ENCODE measurements at places on chromosomes 4 and X.
A peak's percentile ranks its signal among the peaks of the same experiment; 100 is the strongest.

GRCh38 chr4:8269535-8270417 is at the start of gene HTRA3:
Gene HTRA3 (plus strand): TSS chr4:8269754. CDS start chr4:8269969, 215 bp downstream.
- no peak for DNase-seq

GRCh38 chrX:77444075-77444474 is 3.1 kb upstream of the FGF16 start:
- no peak for DNase-seq

DNA sequence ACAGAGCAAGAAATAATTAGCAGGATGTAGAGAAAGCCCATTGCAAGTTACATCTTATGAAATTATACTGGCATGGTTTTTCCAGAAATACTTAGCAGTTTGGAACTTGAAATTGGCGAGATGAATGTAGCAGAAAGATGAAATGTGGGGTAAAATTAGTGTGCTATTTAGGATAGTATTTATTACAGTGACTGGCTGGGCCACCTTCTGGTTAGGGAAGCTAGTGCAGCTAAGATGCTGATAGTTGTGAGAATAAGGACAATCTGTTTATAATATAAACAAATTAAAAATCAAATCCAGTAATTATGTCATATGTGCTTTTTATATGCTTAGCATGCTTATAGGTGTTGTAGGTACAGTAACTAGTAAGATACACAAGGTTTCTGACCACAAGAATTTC is 74.8 kb downstream of the IL15 start:
- DNase-seq = no peak

DNA sequence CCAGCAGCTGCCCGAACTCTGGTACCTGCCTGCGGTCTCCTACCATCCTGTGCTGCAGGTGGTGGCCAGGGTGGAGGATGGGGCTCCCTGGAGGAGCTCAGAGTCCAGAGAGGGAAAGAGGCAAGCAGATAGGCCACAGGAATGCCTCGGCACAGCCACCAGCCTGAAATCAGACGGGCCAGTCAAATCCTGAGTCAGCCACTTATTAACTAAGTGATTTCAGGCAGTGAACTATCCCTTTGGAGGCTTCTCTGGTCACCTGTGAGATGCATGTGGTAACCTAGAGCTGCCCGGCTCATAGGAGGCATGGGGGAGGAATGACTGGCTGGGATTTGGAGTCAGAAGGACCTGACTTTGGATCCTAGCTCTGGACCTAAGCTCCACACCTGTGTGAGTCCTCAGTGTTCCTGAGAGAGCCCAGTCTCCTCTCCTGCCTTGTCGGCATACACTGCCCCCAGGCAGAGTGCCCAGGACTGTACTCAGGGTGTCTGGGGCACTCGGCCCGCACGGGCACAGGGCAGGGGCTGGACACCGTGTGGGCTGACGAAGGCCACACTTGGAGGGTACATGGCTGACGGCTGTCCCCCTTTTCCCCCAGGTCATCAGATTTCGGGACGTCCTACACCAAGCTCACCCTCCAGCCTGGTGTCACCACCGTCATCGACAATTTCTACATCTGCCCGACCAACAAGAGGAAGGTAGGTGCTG is 96.4 kb upstream of the PSAPL1 start:
- DNase-seq = no peak

DNA sequence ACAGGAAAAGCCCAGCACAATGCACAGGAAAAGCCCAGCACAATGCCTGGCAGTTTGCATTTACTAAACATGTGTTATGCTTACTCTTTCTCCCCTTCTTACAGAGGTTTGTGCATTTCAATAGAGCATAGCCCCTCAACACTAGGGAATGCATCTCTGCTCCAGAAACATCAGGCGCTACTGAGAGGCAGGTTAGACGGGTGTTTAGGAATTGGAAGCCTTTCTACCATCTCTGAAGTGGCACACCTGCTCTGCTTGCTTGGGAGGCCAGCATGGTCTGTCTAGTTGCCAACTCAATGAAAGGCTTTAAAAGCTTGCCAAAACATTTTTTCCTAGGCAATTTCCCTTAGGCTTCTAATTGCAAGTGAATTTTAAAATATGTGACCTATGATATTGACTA is 55.7 kb downstream of the GRID2 start:
- DNase-seq = no peak

- DNase-seq = no peak
Measured at GRCh38 chr4:153643406-153644383, 40.4 kb upstream of the TLR2 start.

- no peak for DNase-seq
Measured at GRCh38 chr4:26822546-26822945, 38.1 kb upstream of the STIM2 start.

- DNase-seq = no peak
Measured at GRCh38 chrX:1941321-1941720, 326.5 kb downstream of the ASMT start.

DNA sequence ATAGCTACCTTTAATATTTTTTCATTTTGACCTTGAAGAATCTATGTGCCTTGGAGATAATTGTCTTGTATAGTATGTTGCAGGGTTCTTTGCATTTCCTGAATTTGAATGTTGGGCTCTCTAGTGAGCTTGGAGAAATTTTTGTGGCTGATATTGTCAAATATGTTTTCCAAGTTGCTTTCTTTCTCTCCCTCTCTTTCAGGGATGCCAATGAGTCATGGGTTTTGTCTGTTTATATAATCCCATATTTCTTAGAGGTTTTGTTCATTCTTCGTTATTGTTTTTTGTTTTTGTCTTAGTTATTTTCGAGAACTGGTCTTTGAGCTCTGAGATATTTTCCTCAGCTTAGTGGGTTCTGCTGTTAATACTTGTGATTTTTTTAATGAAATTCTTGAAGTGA is 20.7 kb downstream of the RAB40AL start:
- no peak for DNase-seq

DNA sequence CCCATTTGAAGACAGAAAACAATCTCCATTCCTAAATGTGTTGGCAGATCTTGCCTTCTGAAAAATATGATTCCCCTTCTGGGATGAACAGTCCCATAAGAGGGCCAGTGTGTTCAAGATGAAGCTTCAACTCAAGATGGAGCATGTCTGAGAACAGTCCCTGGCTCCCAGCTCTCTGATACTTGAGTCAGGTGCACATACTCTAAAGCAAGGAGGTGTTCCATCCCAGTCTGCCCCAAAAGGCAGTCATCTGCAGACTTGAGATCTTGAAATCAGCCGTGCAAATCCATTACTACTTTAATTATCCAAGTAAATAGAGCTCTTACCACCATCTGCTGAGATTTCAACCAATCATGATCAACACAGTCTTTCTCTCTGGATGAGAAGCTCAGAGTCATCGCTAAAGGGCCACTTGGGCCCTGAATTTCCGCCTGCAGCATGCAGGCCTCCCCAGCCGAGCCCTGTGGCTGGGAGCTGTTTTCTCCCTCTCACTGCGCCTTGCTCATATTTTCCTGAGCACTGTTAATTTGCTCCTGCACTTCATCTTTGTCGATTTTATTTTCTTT is 22.2 kb downstream of the CCDC149 start:
- DNase-seq = no peak

- no peak for DNase-seq
Measured at GRCh38 chr4:172042714-172043114, 229.5 kb downstream of the GALNTL6 start.

DNA sequence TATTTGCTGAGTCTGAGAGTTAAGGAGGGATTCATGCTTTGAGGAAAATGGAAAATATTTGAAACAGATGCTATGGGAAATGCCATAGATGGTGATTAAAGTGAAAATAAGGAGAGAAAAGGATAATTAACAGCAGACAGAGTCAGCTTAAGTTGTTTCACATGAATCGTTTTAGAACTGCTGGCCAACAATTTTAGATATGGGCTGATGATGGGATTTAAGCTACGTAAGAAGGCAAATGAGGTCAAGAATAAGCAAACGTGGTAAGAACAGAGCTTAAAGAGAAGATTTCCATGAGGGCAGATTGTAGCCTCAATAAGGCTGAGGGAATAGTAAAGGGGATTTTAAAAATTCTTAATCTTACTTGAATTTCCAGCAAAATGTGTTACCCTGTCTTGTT is 77.9 kb downstream of the MFAP3L start:
- DNase-seq = no peak

- no peak for DNase-seq
Measured at GRCh38 chr4:84433633-84434222, 65.4 kb downstream of the NKX6-1 start.

- no peak for DNase-seq
Measured at GRCh38 chrX:30489323-30489722, 88.2 kb downstream of the TASL start.

- no peak for DNase-seq
Measured at GRCh38 chr4:141038428-141038827, 94.8 kb downstream of the RNF150 start.

GRCh38 chrX:69077895-69078455 is 87.3 kb downstream of the PJA1 start:
- DNase-seq = no peak

DNA sequence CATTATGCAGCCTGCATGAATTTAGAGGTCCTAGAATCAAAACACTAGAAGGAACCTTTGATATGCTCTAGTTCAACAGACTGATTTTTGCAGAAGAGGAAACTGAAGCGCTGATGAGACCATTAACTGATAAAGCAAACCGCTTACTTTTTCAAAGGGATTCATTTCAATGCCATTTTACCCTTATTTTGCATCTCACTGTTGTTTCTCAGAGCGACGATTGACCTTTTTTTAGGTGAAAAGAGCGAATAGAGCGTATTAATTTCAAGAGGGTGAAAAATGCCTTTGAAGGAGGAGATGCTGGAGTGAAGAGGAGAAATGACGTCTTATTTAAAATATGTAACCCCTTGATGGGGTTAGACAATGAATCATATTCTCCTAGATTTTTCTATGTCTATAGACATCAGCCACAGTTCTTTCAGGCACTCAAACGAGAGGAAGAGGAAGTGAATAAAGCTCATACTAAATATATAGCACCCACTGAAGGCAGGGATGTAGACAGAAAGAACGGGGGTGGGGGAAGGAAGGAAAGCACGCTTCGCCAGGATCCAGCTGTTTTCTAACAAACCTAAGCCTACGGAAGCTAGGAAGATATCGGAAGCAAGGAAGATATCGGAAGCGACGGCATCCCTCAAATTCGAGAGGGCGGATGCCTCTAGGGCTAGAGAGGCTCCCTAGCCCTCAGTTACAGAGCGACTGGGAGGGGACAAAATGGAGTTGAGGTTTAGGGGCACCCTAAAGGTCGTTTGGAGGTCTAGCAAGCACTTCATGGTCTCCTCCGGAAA is 848 bp downstream of the ACSL4 start:
- peak; percentile 0 for DNase-seq

DNA sequence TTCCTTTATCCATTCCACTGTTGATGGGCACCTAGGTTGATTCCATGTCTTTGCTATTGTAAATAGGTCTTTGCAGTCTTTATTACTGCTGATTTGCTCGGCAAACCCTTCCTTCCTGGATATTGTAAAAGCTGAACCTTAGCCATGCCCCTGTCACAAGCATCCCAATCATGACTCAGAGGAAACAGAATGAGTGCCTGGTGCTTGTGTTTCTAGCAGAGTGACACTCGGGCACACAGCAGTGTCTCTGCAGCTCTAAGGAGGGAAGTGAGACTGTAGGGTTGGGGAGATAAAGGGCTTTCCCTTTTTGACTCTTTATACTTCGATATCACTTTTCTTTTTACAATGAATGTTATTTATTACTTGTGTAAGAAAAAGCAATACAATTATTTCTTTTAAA is 83.3 kb downstream of the AKAP4 start:
- no peak for DNase-seq

DNA sequence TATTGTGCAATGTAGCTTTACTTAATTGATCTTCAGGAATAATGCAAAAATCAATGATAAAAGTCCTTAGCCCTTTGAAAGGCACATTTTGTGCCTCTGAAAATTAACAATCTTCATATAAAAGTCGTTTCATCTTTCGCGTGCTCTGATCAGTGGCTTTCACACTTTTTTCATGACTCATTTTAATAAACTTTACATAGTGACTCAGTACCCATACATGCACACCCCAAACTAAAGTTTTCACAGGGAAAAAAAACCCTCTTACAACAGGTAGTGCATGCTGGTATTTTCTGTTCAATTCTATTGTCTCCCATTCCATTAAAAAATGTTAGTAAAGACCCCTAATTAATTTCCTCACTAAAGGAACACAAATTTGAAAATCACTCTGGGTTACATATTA is 21.5 kb downstream of the RWDD4 start:
- no peak for DNase-seq

DNA sequence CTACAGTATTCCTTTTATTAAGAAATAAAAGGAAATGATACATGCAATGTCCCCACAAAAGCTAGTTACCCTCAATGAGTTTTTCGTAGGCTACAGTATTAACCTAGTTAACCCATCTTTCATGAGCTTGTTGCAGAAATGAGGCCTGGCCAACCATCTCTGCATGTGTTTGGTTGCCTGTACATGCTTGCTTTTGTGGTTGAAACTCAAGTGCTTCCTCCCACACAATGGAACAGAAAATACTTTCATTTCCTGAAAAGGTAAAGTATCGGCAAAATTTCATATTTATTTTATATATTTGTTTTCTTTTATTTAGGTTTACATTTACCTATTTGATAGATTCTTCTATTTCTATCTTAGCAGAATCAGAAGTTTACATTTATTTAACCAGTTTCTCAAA is 214.6 kb upstream of the FAM241A start:
- DNase-seq = no peak

- DNase-seq = no peak
Measured at GRCh38 chr4:48683784-48684666, 96.1 kb downstream of the FRYL start.

GRCh38 chrX:2658585-2659292 is 32.4 kb upstream of the CD99 start:
- DNase-seq = no peak

DNA sequence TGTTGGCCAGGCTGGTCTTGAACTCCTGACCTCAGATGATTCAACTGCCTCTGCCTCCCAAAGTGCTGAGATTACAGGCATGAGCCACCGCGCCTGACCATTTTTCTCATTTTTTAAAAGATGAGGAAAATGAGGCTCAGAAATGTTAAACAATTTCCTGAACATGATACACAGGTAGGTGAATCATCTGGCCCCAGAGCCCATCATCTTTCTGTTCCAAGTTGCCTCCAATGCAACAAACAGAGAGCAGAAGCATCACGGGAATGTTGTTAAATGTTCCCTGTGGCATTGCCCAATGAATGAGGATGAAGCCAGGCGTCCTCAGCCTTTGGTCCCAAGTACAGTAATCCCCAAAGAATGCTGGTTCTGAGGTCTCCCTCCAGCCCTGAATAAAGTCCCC is 31.3 kb upstream of the ANXA5 start:
- no peak for DNase-seq

GRCh38 chr4:158996669-158997074 is 106.2 kb upstream of the RAPGEF2 start:
- DNase-seq = no peak

- no peak for DNase-seq
Measured at GRCh38 chrX:120001787-120002186, 58.2 kb upstream of the NKAP start.

- no peak for DNase-seq
Measured at GRCh38 chrX:41273638-41274037, 60.3 kb upstream of the DDX3X start.

GRCh38 chrX:153582896-153583295 is 16.0 kb downstream of the CCNQ start:
- DNase-seq = peak; percentile 32
